Activated gamma-delta T cell (primary cell): ENCODE measurements at places on chromosomes 6 and 20.

DNA sequence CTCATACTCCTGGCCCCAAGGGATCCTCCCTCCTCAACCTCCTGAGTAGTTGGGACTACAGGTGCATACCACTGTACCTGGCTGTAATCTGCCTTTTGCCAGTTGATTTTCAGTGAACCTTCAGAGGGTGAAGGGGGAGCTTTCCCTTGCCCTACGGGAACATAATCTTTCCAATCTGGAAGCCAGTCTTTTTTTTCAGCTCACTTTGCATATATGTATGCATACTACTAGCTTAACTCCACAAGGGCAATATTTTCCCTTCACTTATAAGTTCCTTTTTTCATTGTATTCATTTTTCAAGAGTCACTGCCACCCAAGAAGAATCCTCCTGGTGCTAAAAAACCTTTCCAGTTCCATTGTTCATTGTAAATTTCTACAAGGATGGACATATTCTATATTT, 53.4 kb upstream of the GCM1 start:
- no peak for DNase-seq

DNA sequence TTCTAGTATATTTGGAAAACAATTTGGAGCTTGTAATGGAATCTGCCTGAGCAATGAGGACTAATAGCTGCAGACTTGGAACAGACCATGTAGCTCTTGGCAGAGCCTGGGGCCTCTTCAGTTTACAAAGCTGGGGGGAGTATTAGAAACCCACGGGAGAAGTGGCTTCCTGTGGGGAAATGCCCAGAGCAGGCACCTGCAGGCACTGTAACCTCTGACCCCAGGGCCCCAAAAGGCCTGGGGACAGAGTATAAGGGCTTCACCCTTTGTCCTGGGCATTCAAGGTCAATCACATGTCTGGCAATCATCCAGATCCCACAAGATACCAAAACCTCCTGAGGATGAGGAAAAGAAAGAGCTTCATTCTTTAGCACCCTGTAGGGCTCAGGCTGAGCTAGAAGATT, 19.4 kb downstream of the PKIG start:
- no peak for DNase-seq

GRCh38 chr20:10402938-10403608, 30.9 kb downstream of the MKKS start:
- DNase-seq = no peak

GRCh38 chr6:104531646-104532045, 328.1 kb downstream of the HACE1 start:
- no peak for DNase-seq

GRCh38 chr20:8667306-8667705, 401.6 kb upstream of the PLCB4 start:
- DNase-seq = no peak
